K562 (cell line): ENCODE measurements at places on chromosomes 2 and 18. TPM values are rescaled to one million over a fixed set of nuclear protein-coding genes. Genes with fewer than 3 reads are reported as not detected.
A peak's percentile ranks its signal among the peaks of the same experiment; 100 is the strongest.

- DNase-seq = no peak
Measured at GRCh38 chr2:112866128-112866835, 29.7 kb upstream of the IL1B start.

DNA sequence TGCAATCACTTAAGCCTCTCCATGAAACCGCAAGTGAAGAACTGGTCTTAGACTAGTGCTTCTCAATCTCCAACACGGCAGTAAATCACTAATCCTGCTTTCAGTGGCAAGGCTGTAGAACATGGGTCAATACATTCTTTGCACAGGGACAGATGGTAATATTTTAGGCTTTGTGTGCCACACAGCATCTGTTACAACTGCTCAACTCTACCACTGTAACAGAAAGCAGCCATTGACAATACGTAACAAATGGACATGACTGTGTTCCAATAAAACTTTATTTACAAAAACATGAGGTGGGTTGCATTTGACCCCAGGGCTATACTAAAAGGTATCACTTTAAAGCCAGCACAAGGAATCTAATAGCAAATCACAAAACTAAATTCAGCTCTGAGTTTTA lies 51.1 kb downstream of the RNF152 start:
- DNase-seq = no peak

DNA sequence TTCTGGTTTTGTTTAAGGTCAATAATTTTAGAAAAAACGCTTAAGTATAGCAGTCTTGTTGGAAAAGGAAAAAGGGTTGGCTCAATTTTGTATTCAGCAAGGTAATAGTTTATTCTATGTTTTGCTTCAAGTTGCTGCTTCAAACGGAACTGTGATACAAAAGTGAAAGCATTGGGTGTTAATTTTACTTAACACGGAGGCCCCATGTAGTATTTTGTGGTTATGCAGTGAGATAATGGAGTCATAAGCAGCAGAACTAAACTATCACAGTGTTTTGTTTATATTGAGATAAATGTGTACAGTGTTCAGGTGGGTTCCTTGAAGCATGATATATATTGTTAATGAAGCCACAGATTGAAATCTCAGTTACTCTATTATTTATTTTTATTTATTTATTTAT lies 67.0 kb upstream of the LYPD6B start:
- no peak for DNase-seq

DNA sequence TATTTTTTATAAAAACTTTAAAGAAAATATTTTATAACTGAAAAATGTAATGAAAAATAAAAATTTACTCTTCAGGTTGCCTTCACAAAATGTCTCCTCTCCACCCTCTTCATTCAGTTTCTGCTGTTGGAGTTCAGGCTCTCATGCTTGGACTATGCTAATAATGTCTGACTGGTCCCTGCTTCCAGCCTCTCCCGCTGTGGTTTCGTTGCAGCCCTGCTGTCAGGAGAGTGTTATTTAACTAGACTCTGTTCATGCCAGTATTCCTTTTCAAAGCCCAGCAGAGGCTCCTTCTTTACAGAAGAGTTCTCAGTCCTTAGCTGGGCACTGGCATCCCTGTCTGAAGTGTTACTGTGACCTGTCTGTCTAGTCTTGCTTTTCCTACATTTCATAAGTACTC lies 40.4 kb downstream of the CLIP4 start:
- no peak for DNase-seq

DNA sequence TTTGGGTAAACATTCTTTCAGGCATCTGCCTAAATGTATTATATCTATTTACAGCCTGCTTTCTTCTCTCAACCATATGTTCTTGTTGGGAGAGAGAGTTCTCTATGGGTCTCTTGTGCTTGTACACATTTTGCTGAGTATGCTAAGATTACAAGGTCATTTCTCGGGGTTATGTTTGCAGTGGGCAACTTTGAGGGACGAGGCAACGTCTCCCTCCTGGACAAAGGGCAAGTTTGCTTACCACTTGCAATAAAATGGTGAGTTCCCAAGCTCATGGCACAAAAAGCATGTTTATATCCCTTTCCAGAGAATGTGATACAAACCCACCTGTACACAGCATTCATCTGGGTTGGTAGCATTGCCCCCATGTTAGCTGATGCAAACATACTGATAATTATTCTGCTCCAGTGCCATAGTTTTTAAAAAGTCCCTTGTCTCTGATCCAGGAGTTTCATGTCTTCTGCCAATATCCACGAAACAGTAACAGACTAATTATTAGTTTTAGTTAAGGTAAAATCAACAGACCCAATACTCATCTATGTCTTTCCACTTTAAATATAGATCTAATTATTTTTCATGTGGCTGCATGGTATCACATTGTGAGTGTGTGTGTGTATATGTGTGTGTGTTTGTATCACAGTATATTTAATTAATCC lies 84.2 kb upstream of the MAPK4 start:
- no peak for DNase-seq

- no peak for DNase-seq
Measured at GRCh38 chr18:43161528-43161927, 46.0 kb upstream of the RIT2 start.

GRCh38 chr18:79944746-79945117 lies 6.7 kb downstream of the SLC66A2 start:
- peak; percentile 22 for DNase-seq

DNA sequence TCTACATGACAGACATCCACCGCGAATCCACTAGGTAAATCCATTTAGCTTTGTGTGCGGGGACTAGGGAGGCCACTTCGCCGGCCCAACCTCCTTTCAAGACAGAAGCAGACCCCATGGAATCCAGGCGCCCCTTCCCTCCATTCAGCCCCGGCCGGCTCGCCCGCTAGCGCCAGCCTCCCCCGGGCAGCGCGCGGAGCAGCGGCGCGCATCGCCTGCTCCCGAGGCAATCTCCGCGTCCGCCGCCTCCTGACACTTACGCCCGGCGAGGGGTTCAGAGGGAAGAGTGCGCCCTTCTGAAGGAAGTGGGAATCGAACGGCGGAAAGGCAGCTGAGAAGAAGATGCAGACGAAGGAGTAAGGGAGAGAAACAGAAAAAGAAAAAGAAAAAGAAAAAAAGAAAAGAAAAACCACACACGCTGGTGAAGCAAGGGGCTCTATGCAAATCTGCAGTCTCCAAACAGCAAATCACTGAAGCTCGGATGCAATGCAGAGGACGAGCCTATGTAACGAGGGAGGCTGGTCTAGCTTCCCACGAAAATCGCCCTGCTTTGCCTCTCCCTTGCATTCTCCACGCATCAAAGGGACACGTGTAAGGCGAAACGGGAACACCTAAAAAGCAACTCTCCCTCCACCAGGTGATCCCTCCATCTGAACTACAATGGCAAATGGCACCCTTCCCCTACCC lies 684.4 kb downstream of the NRXN1 start:
- no peak for DNase-seq

DNA sequence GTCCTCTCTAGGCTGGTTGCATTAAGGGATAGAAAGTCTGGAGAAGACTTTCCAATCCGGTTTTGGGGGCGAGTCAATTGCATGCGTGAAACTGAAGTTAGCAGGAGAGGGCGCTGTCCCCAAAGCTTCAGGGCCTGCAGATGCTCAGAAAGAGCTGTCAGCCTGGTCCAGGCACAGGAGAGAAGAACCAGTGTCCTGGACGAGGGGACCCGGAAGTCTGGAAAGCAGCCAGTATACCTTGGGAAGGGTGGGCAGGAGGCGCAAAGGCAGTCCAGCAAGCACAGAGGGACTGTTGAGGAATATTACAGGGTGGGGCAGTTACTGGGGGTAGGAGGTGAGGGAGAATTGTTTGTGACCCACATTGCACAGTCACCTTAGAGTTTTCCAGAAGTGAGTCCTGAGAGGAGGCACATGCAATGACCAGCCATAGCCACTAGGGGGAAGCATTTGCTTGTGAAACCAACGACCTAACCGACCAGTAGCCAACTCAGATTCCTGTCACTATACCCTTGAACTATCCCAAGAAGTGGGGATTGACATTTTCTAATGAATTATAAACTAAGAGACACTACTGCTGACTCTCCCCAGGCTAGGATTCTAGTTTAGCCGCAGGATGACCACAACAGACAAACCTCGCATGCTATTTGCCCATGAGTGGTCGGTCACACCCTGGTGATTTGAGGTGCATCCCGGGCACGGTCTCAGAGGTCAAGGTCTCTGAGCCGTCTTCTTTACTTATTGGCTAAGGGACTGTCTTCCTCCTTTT lies 172.8 kb downstream of the RDH14 start:
- DNase-seq = peak; percentile 52

DNA sequence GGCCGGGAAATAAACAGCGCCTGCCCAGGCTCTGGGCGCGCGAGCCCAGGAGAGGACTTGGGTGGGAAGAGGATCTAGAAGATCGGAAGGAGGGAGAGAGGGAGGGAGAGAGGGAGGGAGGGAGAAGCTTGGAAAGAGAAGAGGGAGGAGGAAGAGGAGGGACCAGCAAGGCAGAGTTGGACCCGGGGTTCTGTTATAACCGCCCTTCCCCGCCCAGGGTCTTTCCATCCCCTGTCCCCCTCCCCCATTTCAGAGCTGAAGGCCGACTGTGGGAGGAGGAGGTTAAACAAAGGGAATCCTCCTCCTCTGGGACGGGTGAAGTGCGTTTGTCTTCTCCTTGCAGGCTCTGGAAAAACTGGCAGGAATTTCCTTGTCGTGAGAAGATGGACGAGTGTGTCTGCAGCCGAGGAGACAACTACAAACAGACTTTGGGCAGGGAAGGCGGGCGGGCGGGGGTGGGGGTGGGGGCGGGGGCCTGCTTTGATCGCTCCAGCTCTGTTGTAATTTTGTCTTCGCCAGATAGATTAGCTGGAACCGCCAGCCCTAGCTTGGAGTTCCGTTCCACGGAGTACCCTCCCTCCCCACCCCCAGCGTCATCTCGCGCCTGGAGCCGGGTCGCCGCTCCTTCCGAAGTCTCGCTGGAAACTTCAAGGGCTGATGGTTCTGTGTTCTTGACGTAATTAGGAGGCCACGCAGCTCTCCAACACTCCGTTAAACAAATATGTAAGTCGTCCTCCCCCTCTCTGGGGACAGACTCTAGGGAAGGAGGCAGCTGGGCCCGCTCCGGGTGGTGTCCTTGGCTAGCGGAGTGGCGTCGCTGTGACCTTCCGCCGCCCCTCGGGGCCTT lies 6.4 kb upstream of the SP9 start:
- DNase-seq = no peak

DNA sequence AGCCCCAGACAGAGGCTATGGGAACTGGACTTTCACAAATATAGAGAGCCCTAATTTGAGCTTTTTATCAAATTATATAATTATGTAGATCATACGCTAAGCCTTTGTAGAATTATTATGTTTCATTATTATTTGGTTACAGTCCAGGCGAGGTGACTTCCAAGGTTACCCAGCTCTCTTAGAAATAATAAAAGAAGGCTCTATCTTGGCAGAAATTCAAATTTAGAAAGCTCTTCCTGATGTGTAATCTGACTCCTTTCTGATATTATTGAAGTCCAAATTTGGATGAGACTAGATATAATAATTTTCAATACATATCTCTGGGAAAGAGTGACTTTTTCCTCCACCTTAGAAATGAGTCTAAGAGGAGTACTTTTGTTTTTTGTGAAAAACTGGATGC lies 4.8 kb upstream of the SLC38A11 start:
- DNase-seq = no peak

DNA sequence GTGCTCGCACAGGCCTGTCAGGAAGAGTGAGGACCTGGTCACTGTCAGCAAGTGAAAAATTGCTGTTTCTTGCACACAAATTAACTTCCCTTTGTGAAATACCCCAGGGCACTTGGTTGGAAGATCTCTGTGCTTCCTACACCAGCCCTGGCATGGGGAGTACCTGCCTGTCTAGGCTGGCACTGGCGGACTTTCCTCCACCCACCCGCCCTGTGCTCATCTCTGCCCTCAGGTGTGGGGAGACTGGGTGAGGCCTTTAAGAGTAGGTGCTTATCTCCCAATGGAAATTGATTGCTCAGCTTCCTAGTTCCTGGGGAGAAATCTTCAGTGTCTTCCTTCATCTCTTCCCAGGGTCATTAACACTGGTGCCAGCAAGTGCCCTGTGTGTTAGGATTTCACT lies 42.1 kb downstream of the IMPA2 start:
- no peak for DNase-seq

DNA sequence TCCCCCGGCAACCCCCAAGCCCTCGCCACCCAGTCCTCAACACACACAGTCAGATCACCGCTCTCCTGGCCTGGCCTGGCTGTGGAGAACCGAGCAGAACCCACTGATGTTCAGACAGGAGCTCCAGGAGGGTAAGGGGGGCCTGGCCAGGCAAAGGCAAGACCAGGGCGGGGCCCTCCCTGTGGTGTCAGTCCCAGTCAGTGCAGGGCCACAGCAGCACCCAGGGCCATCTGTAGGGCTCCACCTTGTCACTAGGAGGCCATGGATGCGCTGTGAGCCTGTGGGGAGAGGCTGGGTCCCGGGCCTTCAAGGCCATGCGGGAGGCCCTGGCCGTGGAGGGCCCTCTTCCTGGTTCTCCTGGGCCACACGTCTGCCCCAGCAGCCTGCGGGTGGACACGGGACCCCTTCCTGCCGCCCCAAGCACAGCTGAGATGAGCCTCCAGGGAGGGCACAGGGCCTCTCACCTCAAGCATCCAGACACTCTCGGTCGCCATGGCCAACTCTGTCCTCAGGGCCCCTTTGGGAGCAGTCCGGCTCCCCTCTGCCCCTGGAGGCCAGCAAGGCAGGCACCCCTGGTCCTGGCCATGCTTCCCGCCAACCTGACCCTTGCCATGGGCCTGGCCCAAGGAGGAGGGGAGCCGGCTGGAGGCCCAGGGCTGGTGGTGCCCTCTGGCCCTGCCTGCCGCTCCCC lies 2.0 kb downstream of the ANO7 start:
- no peak for DNase-seq

- peak; percentile 60 for DNase-seq
Measured at GRCh38 chr2:219551441-219552381, 7.9 kb downstream of the TMEM198 start.

- DNase-seq = no peak
Measured at GRCh38 chr2:28949617-28950305, 31.3 kb upstream of the TOGARAM2 start.

DNA sequence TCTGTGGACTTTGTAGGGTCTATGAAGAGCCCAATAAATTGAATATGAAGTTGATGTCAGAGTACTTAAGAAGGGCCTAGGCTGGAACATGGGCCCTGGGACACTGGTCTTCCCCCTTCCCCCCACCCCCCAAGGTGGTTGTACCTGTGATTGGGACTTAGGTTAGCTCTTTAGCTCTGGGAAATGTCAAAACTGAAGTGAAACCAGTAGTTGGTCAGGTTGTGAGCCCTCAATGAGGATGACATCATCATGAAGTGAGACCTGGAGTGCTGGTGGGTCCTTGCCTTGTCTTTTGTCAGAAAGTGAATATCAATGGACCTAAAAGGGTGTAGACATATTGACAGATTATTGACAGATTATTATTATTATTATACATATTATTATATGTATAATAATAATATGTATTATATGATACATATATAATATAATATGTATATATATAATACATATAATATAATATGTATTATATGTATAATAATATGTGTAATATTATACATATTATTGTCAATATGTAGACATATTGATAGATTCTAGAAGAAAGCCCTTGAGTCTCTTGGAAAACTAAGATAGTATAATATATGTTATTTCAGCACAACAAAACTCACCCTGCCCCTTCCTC lies 5.4 kb downstream of the MARS2 start:
- no peak for DNase-seq

The REV1 gene
- total RNA-seq = 26.2 and 29.6 TPM in 2 replicates

The SLC11A1 gene
- total RNA-seq = 1.2 and 1.6 TPM in 2 replicates

The FABP1 gene
- 0.64 and 0.98 TPM in 2 replicates for total RNA-seq

The NCK2 gene
- 25.8 and 27.9 TPM in 2 replicates for total RNA-seq

The TFPI gene
- 74.7 and 83.0 TPM in 2 replicates for total RNA-seq

The RGPD4 gene
- total RNA-seq = not detected in 2 replicates

The DCC gene
- not detected in 2 replicates for total RNA-seq

The PCARE gene
- total RNA-seq = not detected in 2 replicates

The GPR75 gene
- total RNA-seq = 2.2 and 2.3 TPM in 2 replicates
